K562 (cell line): ENCODE measurements at places on chromosomes 2 and 18.

GRCh38 chr2:189521699-189522434 is 58.7 kb downstream of the SLC40A1 start:
- peak; percentile 20 for DNase-seq

DNA sequence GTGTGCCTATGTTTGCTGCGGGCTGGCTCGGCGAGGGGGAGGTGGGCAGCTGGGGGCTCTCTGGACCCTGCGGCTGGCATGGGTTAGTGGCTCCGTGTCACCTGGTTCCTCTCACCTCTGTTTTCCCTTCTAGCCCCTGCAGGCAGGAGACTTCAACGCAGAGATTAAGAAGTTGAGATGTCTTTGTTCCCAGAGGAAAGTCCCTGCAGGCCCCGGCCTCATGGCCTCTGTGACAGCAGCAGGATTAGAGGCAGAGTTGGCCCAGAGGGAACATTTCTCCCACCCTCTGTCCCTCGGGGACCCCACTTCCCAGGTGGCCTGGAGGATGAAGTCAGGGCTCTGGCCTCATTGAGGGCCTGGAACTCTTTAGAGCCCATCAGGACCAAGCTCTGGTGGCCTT is 56.5 kb downstream of the HPCAL1 start:
- no peak for DNase-seq

- no peak for DNase-seq
These were observed 130.5 kb upstream of the SPRED2 start for GRCh38 chr2:65562890-65563289.

- no peak for DNase-seq
These were observed 217.5 kb downstream of the NCK2 start for GRCh38 chr2:105962221-105962620.

DNA sequence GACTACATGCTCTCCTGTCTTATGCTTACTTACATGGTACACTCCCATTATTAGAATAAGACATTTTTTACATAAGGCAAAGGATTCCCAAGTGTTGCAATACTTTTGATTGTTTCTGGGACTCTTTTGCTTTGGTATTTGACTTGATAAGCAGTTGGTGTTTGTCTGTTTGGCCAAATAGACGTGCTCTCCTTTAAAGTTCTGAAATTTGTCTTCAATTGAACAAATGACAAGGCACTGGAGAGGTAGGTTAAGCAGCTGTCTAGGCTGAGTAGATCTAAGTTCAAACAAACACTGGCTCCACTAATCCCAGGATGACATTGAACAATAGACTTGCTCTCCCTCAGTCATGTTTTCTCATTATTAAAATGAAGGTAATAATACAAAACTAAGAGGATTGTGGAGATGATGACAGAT is 430.5 kb downstream of the STK39 start:
- DNase-seq, result no peak
